ENCODE measurements at places on chromosomes 3 and 15.

- DNase-seq: no peak
Observed at GRCh38 chr15:40051616-40052415, 12.8 kb upstream of the SRP14 start.

- DNase-seq: no peak
Observed at GRCh38 chr15:85000189-85000864, 18.7 kb downstream of the PDE8A start.

- no peak for DNase-seq
Observed at GRCh38 chr3:115284980-115285379, 137.9 kb upstream of the ZBTB20 start.

GRCh38 chr3:69379661-69380060, 6.2 kb downstream of the FRMD4B start:
- peak; percentile 39 for DNase-seq

DNA sequence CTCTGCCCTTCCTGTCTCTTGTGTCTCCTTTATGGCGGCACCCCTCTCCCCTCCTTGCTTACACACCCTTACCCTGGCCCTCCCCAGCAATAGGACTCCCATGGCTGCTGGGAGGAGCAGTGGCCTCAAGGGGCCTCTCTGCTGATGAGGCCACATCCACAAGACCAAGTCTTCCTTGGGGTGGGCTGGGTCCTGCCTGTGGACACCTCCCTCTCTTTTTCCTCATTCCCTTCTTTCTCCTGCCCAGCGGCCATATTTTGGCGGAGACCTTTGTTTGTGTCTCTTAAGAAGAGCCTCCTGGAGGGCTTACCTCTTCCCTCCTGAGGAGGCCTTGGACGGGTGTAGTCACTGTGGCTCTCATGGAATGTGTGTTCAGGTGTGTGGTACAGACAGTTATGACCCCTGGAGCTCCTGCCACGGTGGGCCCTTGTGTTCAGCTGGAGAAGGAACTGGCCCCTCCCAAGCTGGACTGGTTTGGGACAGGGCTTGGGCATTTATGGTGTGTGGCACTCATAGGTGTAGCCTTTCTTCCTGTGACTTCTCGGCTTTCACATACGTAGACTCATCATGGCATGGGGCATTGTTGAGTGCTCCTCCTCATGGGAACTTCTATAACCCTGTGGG, 56.6 kb upstream of the APEH start:
- no peak for DNase-seq

DNA sequence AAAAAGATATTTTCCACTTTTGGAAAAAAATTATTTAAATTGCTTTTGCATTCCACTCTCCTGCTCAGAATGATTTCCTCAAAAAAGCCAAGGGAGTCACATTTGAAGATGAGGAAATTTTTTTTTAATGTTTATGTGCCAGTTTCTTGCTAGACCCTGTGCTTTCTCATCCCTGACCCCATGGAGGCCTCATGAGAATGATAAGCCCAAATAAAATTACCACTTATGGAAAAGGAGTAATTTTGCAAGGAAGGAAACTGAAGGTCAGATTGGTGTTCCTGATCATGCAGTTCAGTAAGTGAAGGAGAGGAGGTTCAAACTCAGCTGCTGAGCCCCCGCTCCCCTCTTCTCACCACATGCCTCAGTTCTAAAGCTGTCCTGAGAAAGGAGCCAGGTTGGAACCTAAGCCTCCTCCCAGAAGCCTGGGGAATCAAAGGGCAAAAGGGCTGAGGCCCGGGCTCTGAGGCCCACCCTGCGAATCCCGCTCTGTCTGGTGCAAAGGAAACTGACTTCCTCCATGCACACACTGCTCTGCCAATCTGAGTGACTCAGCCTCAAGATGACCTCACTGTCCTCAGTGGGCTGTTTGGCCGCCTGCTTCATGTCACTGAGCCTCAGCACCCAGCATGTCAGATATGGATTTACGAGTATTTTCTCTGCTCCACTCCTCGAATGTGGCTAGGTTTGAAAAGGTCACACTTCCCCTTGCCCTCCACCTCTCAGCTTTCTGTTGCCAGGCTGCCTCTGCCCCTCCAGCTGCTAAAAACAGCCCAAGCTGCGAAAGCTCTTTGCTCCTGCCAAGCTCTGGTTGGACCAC, 56.9 kb upstream of the FLNB start:
- DNase-seq: no peak
